ENCODE measurements at places on chromosomes 1 and 21.

DNA sequence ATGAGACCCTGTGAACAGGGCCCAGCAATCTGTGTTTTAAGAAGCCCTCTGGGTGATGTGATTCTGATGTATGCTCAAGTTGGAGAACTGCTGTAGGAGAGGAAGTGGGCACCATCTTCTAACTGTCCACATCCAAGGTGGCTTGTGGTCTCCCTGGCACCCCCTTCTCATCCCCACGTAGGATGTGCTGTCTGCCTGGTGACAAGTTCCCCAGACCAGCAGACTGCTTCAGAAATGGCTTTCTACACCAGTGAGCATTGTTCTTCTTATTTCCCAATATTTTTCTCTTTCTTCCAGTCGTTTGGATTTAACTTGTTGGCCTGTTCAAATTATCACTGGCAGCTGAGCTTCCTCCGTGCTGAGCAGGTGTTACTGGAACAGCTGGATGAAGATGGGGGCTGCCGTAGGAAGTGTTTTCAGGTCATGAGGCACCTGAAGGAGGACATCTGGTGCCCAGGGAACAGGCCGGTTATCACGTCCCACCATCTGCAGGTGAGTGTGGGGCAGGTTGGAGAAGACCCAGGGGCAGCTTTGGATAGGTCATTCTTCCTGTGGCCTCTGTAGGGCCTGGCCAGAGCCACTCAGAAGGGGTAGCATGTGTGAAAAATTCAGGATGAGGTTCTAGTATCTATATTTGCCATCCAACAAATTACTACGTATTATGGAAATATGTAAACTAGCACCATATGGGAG, 16.8 kb downstream of the MAB21L3 start:
- no peak for DNase-seq

GRCh38 chr1:228508840-228509415, 21.7 kb downstream of the RNF187 start:
- DNase-seq: no peak

- DNase-seq: no peak
Observed at GRCh38 chr1:84373436-84374141, 24.7 kb upstream of the DNASE2B start.

DNA sequence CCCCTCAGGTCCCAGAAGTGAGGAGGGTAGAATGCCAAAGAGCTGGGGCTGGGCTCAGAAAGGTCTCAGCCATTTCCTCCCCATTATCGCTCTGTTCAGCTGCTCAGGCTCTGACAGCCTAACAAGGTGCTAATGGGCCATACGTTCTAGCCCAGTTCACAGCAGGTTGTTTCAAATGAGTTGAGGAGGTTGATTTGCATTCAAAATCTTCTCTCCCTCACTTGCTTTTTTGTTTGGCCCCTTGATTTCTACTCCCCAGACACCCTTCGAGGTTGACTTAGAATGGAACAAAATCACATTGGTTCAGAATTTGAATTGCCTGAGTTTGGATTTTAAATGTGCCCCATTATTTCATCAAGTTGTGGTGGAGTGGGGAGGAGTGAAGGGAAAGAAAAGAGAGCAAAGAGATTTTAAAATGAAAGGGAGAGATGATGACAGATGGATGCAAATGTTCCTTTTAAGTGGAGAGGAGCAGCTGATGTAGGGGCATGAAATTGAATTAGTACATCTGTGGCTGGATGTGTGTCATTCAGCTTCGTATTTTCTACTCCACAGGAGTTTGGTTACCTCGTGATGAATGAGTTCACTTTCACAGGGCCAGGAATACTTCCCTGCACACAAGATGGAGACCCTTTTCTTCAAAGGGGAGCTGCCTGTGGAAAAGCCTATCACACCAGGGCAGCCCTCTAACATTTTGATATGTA, 425.8 kb upstream of the CAMK1G start:
- no peak for DNase-seq

GRCh38 chr1:109786112-109786480, 22.4 kb upstream of the EPS8L3 start:
- no peak for DNase-seq

DNA sequence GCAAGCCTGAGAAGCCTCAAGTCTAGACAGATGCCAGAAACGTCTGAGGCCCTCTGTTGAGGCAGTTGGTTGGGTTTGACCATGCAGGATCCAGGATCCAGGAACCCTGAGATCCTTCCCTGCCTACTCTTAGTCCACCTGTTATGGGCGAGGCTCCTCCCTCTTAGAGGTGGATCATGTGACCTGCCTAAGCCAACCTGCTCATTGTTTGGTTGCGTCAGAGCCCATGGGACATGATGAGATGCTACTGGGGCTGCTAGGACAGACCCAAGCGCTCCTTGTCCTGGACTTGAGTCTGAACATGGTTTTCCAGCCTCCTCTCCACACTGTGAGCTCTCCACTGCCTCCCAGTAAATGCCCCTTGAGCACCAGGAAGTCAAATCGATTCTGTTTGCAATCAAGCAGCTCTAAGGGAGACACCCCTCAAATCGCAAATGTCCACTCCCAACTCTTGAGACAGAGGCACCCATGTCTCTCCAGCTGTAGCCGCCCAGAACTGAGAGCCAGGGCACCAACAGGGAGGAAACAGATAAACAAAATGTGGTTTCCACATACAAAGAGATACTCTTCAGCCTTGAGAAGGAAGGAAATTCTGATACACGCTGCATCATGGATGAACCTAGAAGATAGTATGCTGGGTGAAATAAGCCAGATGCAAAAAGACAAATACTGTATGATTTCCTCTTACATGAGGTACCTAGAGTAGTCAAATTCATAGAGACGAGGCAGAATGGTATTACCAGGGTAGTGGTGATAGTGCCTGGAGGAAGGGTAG, 31.7 kb upstream of the WNT4 start:
- no peak for DNase-seq

GRCh38 chr1:174788981-174789380, 210.8 kb upstream of the CACYBP start:
- DNase-seq: no peak

- no peak for DNase-seq
Observed at GRCh38 chr21:26877018-26877417, 31.8 kb upstream of the ADAMTS1 start.

DNA sequence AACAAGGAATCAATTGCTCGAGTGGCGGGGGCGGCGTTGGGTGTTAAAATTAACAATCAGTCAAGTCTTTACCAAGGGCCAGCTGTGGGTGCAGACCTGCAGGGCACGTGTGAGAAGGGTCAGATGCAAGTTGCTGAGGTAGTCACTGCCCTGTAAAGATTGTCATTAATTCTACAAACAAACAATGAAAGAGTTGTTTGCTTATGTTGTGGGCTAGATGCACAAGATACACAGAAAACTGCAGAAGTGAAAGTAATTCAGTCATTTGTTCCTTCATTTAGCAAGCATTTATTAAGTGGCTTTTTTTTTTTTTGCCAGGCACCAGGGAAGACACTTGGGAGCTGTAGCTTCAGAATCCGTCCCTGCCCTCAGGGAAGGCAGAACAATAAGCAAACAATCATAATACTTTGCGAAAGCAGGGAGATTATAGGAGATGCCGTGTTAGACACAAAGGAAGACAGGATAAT, 79.5 kb downstream of the NR5A2 start:
- no peak for DNase-seq

DNA sequence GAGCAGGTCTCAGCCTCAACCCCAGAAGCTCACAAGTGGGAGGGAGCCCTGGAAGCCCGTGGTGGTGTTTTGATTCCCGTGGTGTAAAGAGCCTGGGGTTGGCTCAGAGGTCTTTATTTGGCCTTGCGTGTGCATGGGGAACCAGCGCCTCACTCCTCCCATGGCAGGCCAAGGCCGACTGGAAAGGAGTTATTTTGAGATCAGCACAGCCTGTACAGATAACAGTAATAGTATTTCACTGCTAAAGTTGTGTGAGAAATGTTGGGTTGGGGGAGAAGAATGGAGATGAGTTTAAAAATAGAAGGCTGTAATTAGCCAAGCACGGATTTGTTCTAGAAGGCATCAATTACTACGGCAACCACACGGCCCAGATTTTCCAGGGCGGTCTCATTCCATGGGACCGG, 186.5 kb downstream of the DYRK1A start:
- no peak for DNase-seq

- no peak for DNase-seq
Observed at GRCh38 chr1:205066141-205066818, 18.0 kb downstream of the TMEM81 start.

DNA sequence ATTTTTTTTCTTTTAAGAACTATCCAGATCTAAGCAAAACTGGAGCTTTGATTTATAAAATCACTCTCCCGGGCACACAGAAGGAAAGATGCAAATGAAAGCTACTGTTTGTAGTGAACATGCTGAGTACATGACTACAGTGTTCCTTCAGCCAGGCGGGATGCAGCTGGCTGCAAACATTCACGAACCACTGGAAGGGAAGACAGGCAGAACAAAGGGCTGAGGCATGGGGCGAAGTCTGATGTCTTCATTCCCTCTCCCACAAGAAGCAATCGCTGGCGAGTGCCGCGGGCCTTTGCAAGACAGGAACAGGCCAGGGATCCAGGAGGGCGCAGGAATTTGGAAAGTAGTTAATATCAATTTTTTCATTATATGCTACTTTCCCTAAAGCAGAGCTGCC, 257.9 kb upstream of the AJAP1 start:
- no peak for DNase-seq

DNA sequence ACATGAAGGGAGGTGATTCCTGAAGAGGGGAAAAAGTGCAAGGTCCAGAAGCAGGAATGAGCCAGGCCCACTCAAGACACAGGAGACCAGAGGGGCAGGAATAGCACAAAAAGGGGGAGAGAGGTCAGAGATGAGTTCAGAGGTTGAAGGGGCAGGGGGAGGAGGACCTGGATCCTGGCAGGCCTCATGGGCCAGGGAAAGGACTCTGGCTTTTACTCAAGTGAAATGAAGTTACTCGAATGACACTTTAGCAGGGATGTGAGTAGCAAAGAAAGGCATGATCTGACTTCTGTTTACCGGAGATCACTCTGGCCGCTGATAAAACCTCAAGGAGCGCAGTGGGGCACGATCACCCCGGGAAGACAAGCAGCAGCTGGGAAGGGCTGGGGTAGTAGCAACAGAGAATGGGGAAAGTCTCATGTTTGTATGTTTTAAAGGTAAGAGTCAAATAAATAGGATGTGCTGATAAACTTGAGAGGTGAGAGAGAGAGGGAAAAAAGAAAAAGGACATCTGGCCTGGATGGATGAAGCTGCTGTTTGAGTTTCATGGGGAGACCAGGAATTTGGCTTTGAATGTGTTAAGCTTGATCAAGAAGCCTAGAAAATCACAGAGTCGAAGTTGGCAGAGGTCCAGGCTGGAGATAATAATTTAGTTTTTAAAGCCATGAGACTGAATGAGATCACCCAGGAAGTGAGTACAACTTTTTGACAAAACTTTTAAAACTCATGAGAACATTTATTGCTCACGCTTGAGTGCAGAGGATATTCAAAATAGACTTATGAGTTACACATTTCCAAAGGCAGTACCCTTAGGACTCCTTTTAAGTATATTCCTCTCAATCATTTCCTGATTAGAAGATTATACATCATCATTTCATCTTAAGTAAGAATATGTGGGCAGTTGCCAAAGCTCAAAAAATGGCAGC, 156.0 kb downstream of the RERE start:
- DNase-seq: peak; percentile 40

DNA sequence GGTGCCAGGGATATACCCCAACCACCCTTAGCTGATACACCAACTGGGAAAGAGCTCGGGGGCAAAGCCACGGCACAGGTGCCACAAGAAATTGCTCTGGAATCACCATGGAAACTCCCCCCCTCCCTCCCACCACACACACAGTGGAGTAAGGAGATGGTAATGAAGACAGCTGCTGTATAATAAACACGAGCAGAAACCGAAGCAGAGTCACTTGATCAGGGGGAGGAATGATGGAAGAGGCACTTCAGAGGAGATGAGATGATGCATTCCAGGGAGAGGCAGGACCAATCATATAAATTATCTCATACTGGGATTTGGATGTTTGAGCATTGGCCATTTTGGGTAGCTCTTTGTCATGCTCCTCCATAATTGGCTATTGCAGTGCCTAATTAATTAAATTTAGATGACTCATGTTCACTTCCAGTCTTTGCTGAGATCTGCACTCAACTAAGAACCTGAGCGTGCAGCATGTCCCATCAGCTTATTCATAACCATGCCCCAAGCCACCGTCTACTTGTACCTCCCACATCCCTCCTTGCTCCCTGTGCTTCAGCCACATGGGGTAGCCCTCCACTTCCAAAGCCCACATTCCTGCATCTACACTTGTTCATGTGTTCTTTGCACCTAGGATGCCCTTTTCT, 189.5 kb downstream of the ZSCAN20 start:
- DNase-seq: no peak

DNA sequence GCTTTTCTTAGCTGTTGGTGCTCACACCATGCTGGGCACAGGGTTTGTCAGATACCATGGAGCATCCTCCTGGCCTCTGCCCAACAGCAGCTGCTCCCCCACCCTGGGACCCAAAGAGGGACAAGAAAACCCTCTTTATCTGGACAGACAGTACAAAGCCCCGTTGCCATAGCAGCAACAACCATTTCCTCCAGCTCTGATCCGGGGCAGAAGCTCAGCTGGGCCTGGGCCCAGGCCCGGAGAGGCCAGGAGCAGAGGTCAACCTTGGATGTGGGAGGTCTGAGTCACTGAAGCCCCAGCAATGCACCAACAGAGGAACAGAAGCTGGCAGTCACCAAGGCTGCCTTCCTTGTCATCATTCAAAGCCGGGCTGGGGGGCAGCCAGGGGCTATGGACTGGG, 228.4 kb upstream of the POU3F1 start:
- no peak for DNase-seq

- DNase-seq: no peak
Observed at GRCh38 chr21:28436286-28436932, 556.3 kb downstream of the LTN1 start.

- no peak for DNase-seq
Observed at GRCh38 chr1:11729498-11730428, 6.2 kb upstream of the AGTRAP start.

GRCh38 chr1:229378586-229379367, 35.9 kb upstream of the CCSAP start:
- no peak for DNase-seq

DNA sequence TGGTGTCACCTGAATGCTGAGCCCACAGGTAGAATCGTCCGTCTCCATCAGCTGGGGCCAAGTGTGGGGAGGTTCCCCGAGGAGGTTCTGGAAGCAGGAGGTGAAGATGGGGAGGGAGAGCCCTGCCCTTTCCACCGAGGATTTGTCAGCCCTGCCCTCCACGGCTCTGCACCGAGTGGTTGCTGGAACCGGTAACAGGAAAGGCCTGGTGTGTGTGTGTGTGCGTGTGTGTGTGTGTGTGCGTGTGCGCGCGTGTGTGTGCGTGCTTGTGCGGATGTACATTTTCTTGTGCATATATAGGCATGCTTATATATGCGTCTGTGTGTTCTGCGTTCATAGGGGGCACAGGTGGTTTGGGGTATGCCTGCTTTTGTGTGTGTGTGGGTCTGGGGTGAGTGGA, 3.5 kb downstream of the NBL1 start:
- no peak for DNase-seq

GRCh38 chr1:88140325-88140724, 543.7 kb upstream of the PKN2 start:
- DNase-seq: no peak

- DNase-seq: peak; percentile 74
Observed at GRCh38 chr1:225467193-225468020, 39.6 kb upstream of the LBR start.

- DNase-seq: no peak
Observed at GRCh38 chr1:205500240-205501233, 3.9 kb upstream of the CDK18 start.
